ENCODE measurements at places on chromosomes 7 and 10.

- no peak for DNase-seq
These were observed 25.6 kb downstream of the TM9SF3 start for GRCh38 chr10:96560966-96561887.

GRCh38 chr7:100675581-100676350 is 2.2 kb downstream of the GNB2 start:
- peak; percentile 23 for DNase-seq

GRCh38 chr10:18699849-18700840 is 40.9 kb downstream of the ARL5B start:
- DNase-seq = no peak

GRCh38 chr10:5538892-5539651 is 14.3 kb downstream of the CALML3 start:
- DNase-seq = no peak

GRCh38 chr10:17237915-17238444 is 9.9 kb downstream of the VIM start:
- DNase-seq = no peak

GRCh38 chr10:103111031-103111917 is 81.8 kb downstream of the NT5C2 start:
- no peak for DNase-seq

DNA sequence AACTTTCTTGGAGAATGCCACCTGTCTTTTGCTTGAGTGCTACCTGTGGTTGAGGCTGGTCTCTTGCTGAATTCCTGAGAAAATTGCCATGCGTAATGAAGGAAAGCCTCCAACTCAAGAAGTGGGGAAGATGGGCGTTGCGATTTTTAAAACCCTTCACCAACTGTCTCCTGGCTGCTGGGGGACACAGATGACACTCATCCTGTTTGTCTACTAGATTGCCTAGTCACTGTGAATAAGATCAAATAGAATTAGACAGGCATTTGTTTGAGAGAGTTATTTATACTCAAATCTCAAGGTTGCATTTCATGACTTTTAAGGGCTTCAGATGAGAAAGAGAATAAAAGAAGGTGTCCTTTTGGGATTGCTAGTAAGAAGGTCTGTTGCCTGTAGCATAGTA is 84.3 kb upstream of the MTPN start:
- DNase-seq = no peak

GRCh38 chr10:1576467-1577372 is 160.6 kb downstream of the ADARB2 start:
- DNase-seq = no peak

GRCh38 chr7:122919643-122920181 is 33.5 kb upstream of the CADPS2 start:
- DNase-seq = no peak

DNA sequence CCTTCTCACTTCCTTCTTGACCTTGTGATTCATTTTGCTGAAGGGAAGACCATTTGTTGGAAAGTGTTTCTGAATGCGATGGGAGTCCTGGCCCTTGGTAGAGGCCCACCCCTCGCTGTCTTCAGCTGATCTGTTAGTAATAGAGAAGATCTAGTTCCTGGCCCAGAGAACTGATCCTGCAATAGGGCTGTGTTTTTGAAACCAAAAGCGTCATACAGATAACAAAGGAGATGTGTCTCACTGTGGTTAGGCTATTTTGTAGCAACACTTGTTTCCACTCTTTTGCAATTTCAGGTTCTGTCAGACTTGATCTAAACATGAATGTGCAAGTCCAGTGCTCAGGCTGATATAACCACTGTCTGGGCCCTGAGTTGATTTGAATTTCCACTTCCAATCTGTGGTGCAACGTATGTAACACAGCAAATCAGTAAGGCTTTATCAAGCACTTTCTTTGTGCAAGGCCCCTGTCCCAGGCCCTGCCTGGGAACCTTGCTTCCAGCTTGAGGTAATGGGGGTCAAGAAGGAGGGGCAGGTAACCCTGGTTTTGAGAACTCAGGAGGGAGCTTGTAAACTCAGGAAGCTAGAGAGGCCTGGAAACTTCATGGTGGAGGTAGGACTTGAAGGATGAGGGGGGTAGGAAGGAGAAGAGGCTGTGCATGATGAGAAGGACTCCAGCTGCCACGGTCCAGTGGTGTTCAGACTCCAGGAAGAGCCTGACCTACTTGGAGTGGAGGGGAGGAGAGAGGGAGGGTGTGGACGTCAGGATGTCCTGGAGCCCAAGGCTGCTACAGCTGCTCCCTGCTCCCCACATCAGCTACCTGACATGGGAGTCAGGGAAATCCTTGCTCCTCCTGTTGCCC is 42.2 kb upstream of the SRGN start:
- DNase-seq = no peak

DNA sequence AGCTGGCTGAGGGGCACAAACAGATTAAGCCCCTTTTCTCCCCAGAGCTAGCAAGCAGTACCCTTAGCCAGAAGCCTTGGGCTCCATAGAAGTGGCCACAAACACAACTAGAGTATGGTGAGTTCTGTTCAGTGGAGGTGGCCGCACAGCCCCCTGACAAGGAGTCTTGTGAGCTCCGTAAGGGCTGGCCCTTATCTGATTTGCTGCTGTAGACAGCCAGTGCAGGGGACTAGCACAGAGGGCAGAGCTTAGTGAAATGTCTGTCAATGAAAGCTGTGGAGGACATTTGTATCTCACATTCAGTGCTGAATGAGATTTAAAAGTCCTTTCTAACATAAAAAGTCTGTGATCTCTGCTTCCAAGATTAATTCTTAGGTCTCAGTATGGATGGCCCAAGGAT is 137.3 kb downstream of the AUTS2 start:
- no peak for DNase-seq

DNA sequence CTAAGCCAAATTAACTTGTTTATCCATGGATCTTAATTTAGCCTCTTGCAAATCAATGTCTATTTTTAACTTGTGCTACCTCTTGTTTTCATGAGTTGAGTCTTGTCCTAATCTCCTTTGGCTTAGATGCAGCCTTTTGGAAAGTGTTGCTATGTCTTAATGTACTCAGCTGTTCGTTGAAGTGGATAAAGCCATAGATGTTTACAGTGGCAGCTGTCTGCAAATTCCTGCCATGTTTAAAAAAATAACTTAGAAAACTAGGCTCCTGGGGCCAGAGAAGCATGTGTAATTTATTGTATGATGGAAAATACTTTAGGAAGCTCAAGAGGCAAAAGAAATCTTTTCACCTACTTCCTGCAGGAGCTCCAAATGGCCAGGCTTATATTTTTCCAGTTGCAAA is 253.1 kb upstream of the RHOBTB1 start:
- no peak for DNase-seq

GRCh38 chr7:20079080-20079479 is 138.1 kb downstream of the MACC1 start:
- DNase-seq = no peak

DNA sequence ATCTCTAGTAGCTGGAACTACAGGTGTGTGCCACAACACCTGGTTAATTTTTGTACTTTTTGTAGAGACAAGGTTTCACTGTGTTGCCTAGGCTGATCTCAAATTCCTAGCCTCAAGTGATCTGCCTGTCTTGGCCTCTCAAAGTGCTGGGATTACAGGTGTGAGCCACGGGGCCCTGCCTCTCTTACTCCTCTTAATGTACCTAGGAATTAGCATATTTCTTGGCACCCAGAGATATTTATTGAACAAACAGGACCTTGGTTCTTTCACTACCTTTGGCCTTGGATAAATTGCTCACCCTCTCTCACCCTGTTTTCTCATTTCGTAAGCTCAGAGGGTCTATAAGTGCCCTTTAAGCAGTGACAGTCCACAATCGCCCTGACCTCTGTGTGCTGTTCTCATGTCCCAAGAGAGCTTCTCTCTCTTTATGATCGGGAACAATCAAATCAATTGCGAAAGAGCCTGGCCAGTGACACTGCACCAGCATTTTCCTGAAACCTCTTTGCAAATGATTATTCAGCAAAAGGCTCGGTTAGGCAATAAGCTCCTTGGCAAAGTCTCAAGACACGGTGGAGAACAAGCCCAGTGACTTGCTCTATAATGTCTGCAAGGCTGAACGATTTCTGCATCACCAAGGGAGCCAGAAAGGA is 117.7 kb downstream of the APBB1IP start:
- peak; percentile 35 for DNase-seq

DNA sequence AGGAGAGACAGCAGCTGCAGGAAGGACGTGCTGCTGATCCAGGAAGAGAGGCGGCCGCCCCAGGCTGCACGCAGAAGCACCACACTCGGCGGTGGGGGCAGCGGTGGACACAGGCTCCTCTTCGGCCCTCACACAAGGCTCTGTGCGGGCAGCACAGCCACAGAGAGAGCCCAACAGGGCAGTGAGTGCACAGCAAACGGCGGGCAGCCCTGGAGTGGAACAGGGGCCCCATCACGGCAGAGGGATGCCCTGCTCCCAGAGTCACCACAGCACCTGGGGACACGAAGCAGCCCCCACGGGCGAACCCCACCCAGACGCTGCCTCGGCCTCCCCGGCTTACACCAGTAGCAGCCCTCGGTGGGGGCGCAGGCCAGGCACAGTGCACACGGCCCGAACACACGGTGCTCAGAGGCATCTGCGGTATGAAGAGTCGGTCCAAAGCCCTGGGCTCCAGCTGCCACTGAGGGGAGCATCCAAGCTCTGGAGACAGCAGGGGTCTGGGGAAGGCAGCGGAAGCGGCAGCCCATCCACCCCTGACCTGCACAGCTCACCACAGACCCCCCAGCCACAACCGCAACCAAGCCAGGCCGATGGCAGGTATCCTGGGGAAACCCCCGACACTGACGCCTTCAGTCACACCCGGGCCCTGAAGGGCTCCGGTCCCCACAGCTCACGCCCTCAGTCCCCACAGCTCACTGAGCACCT is 16.8 kb downstream of the NUDT1 start:
- no peak for DNase-seq

DNA sequence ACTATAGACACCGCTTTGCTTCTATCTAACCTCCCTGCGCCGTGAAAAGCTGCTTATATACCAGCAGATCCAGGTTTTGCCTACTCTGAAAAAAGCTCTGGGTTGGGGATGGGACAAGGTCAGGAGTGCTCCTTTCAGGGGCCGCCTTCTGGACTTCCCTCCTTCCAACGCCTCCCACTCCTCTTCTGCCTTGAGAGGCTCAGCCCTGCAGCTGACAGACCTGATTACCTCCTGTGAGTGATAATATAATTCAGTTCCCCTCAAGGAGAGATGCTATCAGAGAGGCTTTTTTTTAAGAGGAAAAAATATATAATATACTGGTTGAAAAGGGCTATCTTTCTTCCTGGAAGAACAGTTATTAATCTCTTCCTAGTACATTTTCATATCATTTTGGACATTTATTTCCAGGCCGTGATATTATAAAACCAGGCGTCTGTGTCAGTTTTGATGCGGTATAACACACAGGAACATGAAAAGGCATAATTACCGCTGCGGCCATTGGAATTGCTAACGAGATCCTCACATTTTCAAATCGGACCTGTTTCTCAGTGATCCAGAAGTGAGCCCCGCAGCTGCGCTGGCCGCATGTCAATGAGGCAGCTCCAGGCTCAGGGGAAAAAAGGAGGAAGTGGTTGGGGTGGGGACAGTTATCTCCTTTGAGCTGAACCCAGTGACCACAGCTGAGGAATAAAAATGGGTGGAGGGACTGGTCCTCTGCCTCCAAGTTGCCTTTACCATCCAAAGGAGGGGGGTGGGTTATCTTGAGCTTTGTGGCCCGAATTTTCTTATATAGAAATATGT is 457.1 kb downstream of the TYW1 start:
- DNase-seq = no peak

DNA sequence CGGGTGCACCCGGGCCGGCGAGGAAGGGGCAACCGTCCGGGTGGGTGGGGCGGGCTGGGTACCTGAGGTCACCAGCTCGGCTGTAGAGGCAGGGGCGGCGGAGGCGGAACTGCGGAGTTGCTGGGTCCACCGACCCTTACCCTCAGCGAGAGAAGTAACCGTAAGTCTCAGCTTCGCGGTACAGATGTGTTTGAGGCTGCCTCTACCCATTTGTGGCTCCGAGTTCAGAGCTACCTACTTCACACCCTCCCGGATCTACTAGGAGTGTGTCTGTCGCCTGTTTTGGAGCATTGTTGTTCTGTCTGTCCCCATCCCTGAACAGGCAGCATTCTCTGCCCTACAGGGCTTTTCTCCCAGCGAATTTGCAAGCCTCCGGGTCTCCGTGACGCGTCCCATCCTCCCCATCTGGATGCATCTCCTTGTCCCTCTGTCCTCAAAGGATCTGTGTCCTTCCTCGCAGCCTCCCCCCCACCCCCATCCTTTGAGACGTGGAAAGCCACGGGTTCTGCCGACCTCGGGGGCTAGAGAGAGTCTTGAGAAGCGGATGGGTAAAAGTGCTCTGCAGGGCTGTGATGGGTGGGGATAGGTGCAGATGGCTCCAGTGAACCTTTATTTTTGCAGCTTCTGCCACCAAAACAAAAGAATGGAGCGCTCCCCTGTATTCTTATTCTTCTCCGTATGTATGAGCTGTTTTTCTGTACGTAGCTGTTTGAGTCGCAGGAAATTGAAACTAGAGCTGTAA is 757 bp downstream of the ANKIB1 start:
- no peak for DNase-seq

DNA sequence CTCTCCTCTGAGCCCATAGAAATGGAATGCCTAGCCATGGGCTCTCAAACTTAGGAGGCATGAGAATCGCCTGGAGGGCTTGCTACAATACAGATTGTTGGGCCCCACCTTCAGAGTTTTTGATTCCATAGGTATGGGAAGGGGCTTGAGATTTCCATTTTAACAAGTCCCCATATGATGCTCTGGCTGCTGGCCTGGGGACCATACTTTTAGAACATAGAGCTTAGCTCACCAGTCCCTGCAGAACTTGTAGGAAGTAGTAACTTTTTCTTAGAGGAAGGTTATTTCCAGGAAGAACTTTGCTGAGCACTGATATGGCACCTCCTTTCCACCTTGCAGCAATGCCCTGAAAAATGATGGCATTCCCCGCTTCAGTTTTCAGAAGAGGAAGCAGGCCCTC is 177.0 kb upstream of the ZMIZ1 start:
- no peak for DNase-seq

GRCh38 chr7:107100824-107101223 is 56.3 kb downstream of the PRKAR2B start:
- DNase-seq = no peak

Measured in non-pigmented ciliary epithelial cell (primary cell).